ENCODE measurements at places on chromosomes 16 and 17.

- DNase-seq: no peak
Measured at GRCh38 chr17:60652454-60653247, 25.0 kb upstream of the BCAS3 start.

DNA sequence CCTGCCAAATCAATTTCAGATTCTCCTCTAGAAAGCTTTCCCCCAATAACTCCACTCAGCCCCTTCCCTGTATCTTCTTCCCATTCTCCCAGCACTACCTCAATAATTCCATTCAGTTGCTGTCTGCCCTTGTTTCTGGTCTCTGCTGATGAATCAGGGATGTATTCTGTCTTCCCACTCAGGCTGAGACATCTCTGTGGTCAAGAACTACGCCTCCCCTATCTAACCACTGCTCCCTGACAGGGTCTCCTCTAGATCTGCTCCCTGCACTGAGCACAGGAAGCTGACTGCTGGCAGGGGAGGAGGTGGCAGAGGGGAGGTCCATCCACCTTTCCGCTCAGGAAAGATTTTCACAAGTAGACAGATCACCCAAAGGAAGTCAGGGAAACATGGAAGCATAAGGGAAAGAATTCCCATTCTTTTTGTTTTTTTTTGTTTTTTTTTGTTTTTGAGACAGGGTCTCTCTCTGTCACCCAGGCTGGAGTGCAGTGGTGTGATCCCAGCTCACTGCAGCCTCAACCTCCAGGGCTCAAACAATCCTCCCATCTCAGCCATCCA, 16.9 kb upstream of the SP2 start:
- DNase-seq: no peak

DNA sequence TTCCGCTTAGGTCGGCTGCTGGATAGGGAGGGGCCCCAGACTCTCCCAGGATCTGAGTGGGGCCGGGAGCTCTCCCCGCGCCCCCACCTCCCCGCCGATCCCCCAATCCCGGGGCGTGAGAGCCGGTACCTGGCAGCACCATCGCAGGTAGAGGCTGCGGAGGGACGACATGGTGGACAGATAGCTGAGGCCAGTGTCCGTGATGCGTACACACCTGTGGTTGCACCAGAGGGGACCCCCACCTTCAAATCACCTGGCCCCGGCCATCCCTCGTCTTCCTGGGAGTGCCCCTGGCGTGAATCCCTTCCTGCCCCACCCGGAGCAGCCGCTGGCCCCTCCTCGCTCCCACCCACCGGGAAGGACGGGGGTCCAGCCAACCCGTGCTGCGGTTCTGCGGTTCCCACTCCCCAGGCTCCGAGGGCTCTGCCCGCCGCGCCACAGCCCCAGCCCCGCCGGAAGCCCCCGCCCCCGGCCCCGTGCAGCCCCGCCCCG, 4.7 kb upstream of the WDR24 start:
- DNase-seq: no peak

GRCh38 chr16:7997966-7998365, 592.3 kb downstream of the TMEM114 start:
- DNase-seq: no peak

- peak; percentile 24 for DNase-seq
Measured at GRCh38 chr16:14249291-14250032, 178.3 kb downstream of the MRTFB start.

Measured in activated T-cell treated with anti-CD3 and anti-CD28 coated beads for 1 hour (primary cell).